Activated T-cell treated with anti-CD3 and anti-CD28 coated beads for 4 hours (primary cell): ENCODE measurements at places on chromosomes 1 and 21.

DNA sequence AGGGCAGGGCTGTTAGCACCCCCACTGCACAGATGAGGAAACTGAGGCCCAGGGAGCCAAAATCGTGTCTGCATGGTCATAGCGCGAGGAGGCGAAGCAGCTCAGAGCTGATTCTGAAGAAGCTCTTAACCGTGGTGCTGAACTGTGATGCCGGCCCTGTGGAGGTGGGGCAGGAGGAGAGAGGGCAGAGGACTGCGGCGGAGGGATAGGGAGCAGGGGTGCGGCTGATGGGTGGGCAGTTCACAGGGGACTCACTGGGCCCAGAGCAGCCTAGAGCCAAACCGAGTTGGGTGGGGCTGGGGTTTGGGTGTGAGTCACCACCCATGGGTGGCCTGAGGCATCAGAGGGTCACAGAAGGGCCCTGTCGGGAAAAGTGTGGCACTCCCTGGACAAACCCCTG, 74.7 kb downstream of the RAP1GAP start:
- DNase-seq, result no peak

- no peak for DNase-seq
Measured at GRCh38 chr1:206101351-206102045, 15.7 kb downstream of the AVPR1B start.

DNA sequence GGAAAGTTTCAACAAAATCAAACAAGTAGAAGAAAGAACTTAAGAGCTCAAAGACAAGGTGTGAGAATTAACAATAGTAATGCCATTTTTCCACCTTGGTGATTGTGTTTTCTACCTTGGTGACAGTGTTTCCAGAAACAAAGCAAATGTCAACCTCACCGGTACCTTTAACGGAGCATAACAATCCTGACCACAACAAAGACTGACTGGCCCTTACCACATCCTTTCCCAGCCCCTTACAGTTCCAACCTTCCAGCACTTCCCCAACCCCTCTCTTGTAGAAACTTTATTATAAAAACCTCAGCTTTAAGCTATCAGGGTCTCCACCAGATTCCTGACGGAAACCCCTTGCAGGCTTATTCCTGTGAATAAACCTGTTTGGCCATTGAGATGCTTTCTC, 16.7 kb downstream of the STYXL2 start:
- DNase-seq, result no peak

- no peak for DNase-seq
Measured at GRCh38 chr1:109801791-109802135, 38.0 kb upstream of the EPS8L3 start.

DNA sequence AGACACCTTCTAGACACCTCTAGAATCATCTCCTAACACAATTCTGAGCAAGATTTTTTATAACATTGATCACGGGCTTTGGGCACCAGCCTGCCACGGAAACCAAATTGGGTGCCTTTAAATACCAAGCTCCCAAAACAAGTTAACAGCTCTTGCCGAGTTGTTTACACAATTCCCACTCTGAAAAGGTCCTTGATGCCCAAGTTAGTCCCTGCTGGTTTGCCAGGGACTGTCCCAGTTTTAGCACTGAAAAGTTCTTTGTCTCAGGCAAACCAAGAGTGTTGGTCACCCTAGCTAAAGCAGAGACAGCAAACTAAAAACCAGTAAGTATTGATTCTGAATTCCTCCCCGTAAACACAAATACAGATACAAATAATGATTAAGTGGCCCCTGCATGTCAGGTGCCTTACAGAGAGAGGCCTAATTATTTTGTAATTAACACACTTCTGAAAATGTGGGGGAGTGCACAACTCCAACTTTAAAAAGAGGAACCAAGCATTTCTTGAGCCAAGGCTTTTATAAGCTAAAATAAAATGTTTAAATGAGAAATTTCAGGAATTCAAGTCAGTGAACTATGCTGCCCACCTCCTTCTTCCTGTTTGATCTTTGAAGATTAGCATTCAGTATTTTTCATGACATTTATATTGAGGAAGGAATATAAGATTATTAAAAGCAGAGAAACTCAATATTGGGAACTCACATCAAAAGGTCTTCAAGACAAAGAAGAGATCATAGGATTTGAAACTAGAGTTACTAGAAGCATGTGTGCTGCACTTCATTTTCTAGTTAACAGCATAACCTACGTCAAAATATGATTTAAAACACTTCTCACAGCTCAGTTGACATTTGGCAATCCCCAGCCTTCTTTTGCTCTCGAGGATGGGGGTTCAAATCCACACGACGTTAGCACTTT, 9.0 kb upstream of the UBE2U start:
- DNase-seq, result no peak
